ENCODE measurements at places on chromosomes 4 and X.

GRCh38 chr4:125736057-125736456 is 421.3 kb downstream of the FAT4 start:
- no peak for DNase-seq

DNA sequence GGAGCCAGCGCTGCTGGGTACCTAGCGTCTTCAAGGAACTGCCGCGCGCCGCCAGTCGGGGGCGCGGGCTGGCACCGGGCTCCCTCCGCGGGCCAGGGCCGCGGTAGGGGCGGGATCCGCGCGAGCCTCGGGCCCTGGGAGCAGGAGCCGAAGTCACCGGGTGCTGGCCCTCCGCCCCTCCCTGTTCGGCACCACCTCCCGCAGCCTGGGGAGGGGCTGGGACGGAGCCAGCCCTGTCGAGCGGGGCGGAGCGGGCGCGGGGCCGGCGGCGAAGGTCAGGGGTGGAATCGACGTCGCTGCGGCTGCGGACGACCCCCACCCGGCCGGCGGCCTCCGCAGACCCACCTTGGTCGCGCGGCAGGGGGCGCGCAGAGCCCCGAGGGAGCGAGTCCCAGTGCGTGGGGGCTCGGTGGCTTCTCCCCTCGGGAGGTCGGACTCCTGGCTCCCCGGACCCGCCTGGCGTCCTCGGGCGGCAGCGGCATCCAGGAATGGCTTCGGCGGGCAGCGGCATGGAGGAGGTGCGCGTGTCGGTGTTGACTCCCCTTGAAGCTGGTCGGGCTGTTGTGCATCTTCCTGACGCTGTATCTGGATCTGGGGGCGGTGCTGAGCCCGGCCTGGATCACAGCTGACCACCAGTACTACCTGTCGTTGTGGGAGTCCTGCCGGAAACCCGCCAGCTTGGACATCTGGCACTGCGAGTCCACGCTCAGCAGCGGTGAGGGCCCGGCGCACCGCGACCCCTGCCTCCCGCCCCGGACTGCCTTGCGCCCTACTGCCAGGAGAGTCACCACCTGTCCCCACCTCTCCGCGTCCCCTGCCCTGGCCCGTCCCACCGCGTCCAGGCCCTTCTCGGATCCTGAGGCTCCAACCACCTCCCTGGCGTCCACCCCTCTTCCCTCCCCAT is 50.5 kb upstream of the FAM47C start:
- peak; percentile 56 for DNase-seq

DNA sequence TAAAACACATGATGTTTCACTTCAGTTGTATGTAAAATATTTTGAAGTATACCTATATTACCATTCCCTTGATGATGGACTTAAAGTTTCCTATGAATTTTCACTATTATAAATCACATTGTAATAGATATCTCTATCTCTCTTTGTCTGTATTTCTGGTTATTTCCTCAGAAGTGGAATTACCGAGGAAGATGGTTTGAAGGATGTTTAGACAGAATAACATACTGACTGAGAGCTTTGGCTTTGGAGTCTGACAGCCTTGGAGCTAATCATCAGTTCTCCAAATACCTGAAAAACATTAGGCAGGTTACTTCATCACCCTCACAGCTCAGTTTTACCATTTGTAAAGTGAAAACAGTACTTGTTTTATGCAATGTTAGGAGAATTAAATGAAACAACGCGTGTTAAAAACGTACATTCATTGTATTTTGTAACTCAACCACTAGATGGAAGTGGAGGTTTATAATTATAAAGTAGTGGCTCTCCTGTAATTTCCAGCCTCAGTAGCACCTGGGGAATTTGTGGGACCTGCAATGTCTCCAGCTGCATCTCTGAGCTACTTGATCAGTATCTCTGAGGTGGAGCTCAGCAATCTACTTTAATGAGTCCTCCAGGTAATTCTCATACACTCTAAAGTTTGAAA is 14.3 kb downstream of the JCHAIN start:
- no peak for DNase-seq

DNA sequence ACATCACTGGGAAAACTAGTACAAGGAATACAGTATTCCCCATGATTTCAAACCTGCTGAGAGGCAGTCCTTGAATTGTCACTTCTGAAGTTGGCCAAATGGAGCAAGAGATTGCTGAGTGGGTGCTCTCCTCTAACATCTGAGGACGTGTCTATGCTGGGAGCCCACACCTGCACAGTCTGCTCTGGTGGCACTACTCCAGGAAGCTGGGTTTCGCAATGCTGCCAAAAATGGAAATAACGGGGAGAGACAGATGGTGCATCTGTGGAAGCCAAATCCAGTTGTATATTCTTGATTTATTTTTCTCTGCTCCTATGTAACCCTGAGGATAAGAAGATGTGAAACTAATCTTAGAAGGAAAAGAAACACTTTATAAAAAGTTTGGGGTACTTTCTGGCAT is 240.1 kb upstream of the CTSO start:
- DNase-seq = no peak

DNA sequence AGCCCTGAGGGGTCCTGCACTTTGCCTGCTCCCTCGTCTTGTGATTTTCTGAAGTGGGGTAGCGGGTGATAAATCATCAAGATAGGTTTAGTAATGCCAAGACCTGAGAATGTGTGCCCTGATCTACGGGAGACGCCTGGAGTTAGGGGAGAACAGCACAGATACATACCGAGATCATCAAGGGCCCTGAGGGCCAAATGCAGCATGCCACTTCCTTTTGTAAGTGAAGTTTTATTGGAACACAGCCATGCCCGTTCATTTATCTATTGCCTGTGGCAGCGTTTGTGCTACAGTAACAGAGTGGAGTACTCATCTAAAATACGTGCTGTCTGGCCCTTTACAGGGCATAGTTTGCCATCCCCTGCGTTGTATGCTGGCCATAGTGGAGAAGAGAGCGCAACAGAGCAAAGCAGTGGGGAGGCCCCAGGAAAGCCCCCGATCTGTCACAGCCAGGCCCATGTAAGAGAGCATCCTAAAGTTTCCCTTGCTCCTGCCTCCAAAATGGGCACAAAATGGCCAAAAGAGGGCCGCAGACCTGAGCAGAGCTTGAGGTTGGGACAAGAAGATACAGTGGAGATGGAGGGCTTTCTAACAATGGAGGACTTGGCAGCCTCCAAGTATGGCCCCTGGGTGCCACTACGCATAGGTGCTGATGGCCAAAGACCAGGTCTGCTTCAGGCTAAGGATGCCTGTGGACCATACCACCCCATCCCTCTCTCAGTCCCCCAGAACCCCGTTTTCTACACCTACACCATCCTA is 167.0 kb downstream of the SMIM20 start:
- no peak for DNase-seq

DNA sequence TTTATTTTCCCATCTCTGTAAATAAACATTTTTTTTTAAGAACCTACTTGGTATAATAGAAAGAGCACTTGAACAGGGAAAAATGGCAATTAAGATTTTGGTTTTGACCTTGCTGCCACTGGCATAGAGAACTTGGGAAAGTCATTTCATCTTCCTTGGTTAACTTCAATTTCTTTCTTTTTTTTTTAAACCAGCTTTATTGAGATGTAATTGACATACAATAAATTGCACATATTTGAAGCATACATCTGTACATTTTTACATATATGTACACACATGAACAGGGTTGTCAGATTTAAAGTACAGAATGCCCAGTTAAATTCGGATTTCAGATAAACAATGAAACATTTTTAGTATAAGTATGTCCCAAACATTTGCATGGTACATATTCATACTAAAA is 103.0 kb upstream of the RAPGEF2 start:
- no peak for DNase-seq

GRCh38 chr4:74085669-74086068 is 13.3 kb downstream of the CXCL2 start:
- no peak for DNase-seq

GRCh38 chrX:152428120-152428519 is 23.0 kb downstream of the GABRA3 start:
- no peak for DNase-seq

- no peak for DNase-seq
Measured at GRCh38 chr4:140219567-140219966, 65.6 kb upstream of the MAML3 start.

DNA sequence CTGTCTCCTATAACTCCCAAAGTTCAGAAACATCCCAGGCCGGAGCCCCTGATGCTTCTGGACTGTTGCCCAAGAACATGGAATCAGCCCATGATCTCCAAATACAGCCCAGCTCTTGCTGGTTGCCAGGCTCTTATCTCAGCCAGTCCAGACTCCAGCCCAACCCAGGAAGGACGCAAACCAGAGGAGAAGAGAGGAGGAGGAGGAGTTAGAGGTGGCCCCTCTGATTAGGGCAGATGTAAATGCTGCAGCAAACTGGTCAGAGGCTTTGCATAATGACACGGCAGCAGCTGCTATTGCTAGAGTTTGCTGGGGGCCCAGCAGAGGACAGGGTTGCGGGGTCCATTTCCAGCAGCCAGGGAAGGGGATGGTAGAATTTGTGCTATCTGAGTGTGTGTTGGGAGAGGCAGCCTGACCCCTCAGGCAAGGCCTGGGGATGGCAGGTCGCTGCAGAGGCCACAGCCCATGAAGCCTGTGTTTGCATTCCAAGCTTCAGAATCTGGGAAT is 4.2 kb upstream of the OTUD5 start:
- DNase-seq = no peak

DNA sequence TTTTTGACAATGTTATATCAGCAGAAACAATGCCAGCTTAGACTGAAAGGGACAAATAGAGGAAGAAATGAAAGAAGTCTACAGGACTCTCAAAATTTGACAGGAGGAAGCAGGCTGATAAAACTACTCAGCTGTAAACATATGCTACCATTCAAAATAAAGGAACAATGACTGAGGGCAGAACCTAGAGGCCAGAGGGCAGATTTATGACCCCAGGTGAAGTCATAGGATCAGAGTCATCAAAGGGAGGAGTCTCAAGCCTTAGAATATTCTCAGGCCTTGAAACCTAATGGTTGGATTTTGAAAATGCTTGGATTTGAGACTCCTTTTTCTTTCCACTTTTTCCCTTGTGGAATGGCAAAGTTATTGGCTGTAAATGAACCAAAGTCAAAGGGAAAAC is 17.0 kb upstream of the SYTL5 start:
- DNase-seq = no peak

DNA sequence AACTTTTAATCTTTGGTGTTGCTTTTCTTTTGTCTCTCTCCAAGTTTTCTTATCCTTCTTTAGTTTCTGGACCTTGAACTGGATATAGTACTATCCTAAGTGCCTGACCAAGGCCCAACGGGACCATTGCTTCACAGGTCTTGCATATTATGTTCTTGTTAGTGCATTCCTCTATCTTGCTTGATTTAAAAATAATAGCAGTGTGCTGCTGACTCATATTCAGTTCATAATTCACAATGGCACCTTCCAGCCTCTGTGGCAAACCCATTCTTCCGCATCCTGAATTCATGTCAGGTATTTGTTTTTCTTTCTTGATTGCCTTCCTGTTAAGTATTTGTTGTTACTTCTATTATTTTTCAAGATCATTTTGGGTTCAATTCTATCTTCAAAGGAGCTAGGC is 197.1 kb upstream of the GIMD1 start:
- DNase-seq = no peak

DNA sequence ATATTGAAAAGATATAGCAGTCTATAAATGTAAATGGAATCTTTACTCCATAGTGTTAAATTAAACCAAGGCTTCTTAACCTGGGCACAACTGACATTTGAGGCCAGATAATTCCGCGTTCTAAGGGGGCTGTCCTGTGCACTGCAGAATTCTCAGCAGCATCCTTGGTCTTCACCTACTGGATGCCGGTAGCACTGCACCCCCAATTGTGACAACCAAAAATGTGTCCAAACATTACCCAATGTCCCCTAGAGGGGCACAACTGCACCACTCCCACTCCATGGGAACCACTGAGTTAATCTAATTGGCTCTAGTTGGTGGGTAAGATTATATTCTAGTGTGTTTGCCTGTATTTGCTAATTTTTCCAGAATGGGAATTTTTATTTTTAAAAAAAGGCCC is 16.6 kb downstream of the AP1S2 start:
- no peak for DNase-seq

DNA sequence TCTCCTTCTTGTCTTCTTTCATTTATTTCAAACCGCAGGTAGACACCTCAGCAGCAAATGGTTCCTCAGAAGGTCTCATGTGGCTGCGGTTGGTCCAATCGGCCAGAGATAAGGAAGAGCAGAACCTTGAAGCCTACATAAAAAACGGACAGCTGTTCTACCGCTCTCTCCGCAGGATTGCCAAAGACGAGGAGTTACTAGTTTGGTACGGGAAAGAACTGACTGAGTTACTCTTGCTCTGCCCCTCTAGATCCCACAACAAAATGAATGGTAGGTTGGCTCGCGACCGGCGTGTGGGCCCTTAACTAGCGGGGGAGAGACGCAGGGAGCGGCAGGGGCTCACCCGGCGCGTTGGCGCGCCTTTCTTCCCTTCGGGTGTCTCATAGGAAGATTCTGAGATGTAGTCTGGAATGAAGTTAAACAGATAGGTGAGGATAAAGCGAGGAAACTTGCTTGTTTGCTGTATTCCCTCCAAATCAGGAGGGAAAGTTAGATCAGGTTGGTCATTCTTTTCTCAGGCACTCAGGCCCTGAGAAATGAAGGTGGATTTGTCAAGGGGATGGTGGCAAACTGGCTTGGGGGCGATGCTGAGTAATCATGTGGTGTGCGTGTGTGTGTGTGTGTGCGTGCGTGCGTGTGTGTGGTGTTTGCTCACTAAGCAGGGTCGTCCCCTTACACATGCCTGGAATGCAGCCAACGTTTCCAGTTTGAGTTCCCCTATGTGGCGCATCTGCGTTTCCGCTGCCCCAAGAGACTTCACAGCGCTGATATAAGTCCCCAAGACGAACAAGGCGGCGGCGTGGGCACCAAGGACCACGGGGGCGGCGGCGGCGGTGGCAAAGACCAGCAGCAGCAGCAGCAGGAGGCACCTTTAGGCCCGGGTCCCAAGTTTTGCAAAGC is 4.2 kb downstream of the PRDM8 start:
- peak; percentile 65 for DNase-seq

- DNase-seq = no peak
Measured at GRCh38 chr4:115233600-115233999, 120.2 kb upstream of the NDST4 start.

DNA sequence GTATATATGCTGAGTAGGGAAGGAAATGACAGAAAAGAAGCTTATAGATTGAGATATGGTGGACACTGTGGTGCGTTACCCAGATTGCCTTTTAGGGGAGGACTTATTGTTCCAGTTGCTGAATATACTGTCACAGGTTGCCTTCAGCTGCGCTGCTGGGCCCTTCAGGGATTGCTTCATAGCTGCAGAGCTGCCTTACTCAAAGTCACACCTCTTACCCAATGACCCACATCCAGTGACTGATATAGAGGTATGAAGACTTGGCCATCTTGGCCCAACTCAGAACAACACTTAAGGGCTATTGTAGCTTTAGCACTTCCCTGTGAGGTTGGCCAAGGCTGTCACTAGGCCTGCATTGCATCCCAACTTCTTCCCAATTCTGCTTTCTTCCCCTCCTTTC is 63.4 kb upstream of the TMEM164 start:
- peak; percentile 40 for DNase-seq
